ENCODE measurements at places on chromosomes 6 and 20. TPM values are rescaled to one million over a fixed set of nuclear protein-coding genes. Genes with fewer than 3 reads are reported as not detected.

Gene SLC17A5
- total RNA-seq, result 8.0 TPM

Gene PIM1
- total RNA-seq, result 72.5 TPM

Gene PERP
- 44.6 TPM for total RNA-seq

Gene TRIM15
- not detected for total RNA-seq

Gene SAPCD1
- not detected for total RNA-seq

Gene RREB1
- total RNA-seq, result 35.3 TPM

DNA sequence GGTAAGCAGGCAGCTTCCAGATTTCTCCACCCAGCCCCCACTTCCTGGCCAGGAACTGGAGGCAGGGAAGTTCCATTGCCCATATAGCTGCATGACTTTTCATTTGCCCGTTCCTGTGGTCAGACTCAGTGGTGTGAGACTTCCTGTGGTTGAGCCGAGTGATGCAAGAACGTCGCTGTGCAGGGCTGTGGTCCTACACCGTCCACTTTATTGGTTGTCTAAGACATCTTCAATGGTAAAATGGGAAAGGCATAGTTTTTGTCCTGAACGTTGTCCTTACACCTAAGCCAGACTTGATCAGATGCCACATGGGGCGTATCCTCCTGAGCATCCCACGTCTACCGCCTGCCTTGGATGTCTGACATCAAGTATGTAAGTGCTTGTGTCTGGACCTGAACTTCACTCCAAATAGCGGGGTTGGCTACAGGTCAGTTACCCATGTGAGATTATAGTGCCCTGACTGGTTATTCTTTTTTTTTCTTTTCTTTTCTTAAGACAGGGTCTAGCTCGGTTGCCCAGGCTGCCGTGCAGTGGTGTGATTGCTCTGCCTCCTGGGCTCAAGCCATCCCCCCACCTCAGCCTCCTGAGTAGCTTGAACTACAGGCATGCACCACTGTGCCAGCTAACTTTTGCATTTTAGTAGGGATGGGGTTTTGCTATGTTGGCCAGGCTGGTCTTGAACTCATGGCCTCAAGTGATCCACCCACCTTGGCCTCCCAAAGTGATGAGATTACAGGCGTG, 25.9 kb upstream of the GTSF1L start:
- DNase-seq, result peak; percentile 24

DNA sequence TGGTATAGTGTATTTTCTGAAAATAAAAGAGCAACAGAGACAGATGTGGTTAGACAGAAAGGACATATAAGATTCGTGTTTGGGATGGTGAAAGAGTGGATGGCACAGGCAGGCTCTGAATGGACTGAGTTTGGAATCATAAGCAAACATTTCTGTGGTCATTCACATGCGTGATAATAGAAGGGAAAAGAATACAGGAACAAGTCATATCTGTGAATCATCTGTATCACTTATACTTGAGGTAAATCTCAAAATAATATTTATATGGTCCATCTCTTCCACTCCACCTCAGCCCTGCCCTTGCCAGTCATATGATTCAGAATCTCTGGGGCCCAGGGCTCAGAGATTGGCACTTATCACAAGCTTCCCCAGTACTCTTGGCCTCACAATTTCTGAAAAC, 535.1 kb downstream of the BCKDHB start:
- DNase-seq, result no peak

GRCh38 chr20:57126481-57127092, 139.9 kb downstream of the BMP7 start:
- no peak for DNase-seq

DNA sequence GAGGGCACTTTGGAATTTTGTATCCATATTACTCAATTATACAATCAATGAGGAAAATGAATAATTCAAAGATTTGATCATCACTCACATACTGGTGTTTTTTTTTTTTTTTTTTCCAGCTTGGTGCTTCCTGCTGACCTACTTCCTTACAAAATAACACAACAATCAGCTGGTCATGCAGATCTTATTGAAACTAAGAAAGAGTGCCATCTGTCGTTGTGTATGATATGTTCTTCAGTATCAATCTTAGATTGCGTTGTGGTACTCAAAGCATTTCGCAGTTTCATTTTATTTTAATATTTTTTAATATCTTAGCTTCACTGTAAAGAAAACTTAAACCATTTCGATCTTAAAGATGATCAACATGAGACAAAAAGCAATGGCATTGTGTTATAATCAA, 155.6 kb downstream of the OGFRL1 start:
- DNase-seq, result no peak

- peak; percentile 72 for DNase-seq
Observed at GRCh38 chr20:57399587-57400155, 8.5 kb downstream of the RBM38 start.

- DNase-seq, result no peak
Observed at GRCh38 chr20:52888096-52888495, 84.1 kb upstream of the TSHZ2 start.

- no peak for DNase-seq
Observed at GRCh38 chr6:169240125-169240524, 13.5 kb downstream of the THBS2 start.

DNA sequence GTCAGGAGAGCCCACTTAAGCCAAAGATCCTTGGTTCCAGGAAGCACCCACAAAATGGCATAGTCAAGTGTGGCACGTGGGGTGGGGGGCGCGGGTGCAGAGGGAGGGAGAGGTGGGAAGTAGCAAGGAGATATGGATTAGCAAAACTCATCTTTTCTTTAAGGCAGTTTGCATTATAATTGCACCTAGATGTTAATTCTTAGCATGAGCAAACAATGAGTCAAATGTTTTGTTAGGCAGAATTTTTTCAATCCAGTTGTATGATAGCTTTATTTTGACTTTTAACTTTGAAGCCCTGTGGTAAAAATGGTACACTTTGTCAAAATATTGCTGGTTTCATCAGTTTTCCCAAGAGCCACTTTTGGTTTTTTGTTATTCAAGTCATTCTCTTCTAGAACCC, 15.0 kb downstream of the SCAND1 start:
- no peak for DNase-seq

DNA sequence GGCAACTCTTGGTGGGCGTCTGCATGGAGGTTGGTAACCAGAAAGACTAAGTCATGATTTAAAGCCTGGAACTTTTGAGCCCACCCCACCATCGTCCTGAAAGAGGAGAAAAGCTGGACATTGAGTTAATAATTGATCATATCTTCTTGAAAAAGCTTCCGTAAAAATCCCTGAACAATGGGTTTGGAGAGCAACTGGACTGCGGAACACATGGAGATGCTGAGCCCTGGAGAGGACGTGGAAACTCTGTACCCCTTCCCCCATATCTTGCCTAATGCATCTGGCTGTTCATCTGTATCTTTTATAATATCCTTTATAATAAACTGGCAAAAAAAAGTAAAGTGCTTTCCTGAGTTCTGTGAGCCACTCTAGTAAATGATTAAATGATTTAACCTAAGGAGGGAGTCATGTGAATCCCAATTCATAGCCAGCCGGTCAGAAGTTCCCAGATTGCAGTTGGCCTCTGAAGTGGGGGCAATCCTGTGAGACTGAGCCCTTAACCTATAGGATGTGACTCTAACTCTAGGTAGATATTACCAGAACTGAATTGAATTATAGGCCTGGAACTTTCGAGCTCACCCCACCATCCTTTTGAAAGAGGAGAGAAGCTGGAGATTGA, 26.5 kb upstream of the LGSN start:
- DNase-seq, result no peak

GRCh38 chr20:46349035-46349741, 40.9 kb upstream of the CDH22 start:
- DNase-seq, result peak; percentile 86

DNA sequence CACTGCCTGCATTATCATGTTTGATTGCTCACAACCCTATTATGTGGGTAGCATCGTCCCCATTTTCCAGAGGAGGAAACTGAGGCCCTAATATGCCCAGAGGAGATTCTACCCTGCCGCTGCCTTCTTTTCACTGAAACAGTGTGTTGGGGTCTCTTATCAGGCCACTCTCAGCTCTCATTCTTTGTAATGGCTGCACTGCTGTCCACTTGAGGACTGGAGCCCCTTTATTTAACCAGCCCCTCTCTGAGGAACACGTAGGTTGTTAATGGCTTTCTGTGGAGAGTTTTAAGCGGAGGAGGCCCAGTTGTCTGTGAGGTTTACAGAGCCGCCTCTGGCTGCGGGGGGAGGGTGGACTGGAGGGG, 32.5 kb downstream of the SRC start:
- DNase-seq, result no peak

- peak; percentile 40 for DNase-seq
Observed at GRCh38 chr20:35618263-35619131, 2.9 kb downstream of the SPAG4 start.

GRCh38 chr20:46720776-46721425, 11.5 kb downstream of the SLC2A10 start:
- no peak for DNase-seq

- DNase-seq, result no peak
Observed at GRCh38 chr20:11906626-11907480, 10.8 kb upstream of the BTBD3 start.

DNA sequence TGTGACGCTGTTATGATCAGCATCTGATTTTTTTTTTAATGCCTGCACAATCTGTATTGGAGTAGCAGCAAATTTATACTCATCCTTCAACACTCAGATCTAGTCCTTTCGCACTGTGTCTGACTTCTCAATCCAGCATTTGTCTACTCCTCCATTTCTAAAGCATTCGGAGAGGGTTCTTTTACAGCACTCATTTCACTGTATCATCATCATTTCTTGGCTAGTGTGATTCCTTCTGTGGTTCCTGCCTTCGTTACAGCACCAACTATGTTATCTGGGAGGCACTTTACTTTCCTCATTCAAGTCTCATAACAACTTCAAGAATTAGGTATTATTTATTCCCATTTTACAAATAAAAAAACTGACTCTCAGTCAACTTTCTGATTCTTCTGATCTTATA, 18.0 kb downstream of the NUDT3 start:
- DNase-seq, result no peak

All from right cardiac atrium (tissue), 5 donors.